ENCODE measurements at places on chromosomes 5 and 9. TPM values are rescaled to one million over a fixed set of nuclear protein-coding genes. Genes with fewer than 3 reads are reported as not detected.

GRCh38 chr9:3880851-3881250 is 355.1 kb upstream of the RFX3 start:
- no peak for DNase-seq

DNA sequence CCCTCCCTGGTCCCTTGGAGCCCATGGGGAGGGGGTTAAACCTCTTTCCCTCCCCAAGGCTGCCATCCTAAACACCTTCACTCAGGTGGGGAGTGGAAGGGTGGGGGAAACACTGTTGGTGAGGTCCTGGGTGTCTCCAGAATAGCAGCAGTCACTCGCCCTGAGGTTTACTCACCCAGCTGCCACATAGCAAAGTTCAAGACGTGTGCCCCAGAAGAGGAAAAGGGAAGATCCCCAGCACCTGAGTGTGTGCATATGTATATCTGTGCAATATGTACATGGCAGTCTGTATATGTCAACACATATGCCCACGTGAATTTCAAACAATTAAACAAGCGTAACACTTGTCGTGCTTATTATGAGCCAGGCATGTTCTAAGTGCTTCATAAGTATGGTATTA is 31.3 kb upstream of the SMU1 start:
- DNase-seq: no peak

- DNase-seq: no peak
Measured at GRCh38 chr5:3311433-3311832, 284.2 kb upstream of the IRX1 start.

GRCh38 chr9:113946496-113947115 is 70.5 kb downstream of the ZNF618 start:
- DNase-seq: no peak

DNA sequence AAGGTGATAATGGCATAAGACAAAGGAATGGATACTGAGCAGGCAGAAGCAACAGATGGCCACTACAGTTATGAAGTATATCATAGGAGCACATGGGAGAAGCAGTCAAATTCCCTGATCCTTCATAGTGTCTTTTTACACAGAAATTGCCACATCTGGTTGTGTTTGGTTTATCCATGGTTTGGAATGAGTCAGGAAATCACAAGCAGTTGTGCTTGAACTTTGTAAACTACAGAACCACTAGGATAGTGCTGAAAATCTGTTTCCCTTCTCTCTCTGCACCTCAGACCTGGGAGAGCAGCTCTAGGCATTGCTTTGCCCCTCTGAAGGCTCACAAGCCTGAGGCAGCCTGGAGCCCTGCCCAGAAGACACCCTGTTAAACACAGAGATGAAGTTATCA is 134.0 kb downstream of the DMRT2 start:
- DNase-seq: no peak

- DNase-seq: no peak
Measured at GRCh38 chr5:167947306-167947705, 344.1 kb upstream of the WWC1 start.

DNA sequence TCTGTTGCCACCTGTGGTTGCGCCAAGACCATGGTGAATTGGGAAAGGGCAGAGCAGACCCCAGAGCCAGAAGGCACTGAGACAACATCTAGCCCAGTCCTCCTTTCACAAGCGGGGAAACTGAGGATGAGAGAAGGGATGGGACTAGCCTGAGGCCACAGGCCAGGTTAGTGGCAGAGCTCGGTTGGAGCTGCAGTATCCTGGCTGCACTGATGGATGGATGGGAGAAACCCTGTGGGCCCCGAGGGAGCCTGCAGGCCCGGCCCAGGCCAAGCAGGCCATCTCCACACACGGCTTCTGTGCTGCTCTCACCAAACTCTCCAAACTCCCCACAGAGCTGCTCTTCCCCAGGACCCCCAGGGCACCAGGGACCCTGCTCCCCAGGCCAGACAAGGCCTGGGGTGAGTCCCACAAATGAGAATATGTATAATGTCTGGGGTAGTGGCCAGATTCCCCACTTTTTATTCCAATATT is 60.2 kb downstream of the TSTD2 start:
- DNase-seq: no peak

- no peak for DNase-seq
Measured at GRCh38 chr5:157193699-157194424, 13.2 kb downstream of the ITK start.

DNA sequence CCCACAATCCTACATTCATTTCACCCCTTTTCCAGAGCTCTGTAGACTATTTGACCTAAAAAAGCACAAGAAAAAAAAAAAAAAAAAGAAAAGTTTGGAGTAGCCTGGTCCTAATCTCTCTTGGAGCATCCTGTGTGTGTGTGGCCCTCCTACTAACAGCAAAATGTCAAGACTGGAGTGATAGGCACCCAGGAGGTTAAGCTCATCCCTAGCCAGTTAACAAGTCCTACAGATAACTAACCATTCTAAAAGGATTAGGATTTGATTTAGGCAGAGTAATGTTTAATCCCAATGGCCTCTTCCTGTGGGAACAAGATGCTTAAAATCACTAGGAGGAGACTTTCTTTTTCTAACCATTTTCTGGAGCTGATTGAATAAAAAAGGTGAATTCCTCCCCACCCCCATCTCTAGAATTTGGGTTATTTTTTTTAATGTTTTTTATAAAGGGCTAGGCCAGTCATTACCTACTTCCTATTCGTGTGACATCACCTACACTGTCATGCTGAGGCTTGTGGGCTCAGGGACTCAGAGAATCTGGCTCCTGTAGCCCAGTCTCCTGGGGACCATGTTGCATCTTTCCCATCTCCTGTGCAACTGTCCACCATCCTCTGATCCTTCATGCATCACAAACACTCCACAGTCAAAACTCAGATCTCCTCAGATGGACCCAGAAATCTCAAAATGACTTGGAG is 43.2 kb upstream of the NR3C1 start:
- DNase-seq: no peak

GRCh38 chr9:16202914-16203728 is 650.3 kb downstream of the CCDC171 start:
- DNase-seq: no peak

LCN15 gene
- total RNA-seq: not detected

CAVIN4 gene
- 1.4 TPM for total RNA-seq

DNA sequence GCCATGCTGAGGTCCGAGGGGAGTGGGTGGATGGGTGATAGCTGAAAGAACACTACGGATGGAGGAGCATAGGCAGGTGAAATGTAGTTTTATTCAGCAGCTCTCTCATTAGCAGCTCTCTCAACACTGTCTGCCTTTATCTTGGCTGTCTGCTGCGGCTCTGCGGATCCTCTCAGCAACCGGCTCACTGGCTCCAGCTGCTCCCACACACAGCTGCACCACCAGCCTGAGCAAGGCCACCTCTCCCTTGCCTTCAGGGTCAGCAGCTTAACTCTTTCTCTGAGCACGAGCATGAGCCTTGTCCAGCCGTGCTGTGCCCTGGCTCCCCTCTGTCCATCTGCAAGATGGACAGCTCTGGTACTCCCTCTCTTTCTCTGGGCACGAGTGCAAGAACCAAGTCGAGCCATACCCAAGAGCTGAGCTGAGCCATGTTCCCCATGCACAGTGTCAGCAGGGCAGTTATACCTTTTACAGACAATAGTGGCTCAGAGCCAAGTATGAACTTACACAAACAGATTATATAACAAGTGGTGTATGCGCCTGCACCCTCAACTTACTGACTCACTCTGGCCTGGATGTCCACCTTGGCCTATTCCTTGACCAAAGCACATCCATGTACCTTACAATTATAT is 108.5 kb downstream of the MACIR start:
- no peak for DNase-seq

DNA sequence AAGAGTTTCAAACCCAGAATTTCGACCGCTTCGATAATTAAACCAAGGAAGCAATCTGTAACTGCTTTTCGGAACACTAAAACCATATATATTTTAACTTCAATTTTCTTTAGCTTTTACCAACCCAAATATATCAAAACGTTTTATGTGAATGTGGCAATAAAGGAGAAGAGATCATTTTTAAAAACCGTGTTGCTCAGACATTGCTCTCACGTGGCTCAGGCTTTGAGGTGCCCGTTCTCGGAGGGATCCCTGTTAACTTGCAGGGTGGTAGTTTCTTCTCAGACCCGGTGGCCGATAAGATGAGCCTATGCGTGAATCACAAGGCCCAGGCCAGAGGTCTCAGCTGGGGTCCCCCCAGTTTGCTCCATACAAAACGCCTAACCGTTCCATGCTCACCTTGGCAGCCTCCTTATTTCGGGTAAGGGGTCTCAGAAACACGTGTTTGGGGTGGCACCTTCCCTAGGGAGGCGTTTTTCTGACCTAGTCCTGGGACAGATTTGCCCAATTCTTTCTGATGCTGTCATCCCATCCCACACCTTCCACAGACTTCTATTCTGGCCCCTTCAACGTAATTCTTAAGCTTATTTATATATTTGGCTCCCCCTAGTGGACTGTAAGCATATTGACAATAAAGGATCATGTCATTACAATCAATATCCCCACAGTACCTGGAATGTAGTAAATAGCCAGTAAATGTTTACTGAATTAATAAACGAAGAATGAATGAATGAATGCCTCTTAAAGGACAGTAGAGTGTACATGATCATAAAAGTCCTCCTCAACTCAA is 48.1 kb downstream of the THBS4 start:
- DNase-seq: no peak

- DNase-seq: no peak
Measured at GRCh38 chr9:133144904-133145851, 18.5 kb downstream of the GBGT1 start.

DNA sequence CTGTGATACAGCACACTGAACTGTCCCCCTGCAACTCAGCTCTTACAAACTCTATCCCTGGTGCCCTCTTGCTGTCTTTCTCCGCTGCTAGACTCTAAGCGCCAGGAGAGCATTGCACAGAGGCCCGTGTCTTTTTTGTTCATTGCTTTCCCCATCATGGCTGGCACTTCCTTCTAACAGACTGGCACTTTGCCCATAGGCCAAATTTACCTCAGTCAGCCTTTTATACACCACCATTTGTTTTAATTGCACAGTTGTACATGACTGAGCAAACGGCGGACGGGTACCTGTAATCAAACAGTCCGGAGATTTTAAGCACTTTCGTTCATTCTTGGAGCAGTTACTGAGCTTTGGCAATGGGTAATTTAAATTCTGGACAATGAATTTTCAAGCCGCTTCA is 102.2 kb upstream of the CLINT1 start:
- no peak for DNase-seq

- DNase-seq: no peak
Measured at GRCh38 chr9:135474915-135475314, 4.7 kb upstream of the PPP1R26 start.

ZNF618 gene
- 15.8 TPM for total RNA-seq

GRCh38 chr5:139141446-139142204 is 56.5 kb downstream of the SIL1 start:
- peak; percentile 47 for DNase-seq

DNA sequence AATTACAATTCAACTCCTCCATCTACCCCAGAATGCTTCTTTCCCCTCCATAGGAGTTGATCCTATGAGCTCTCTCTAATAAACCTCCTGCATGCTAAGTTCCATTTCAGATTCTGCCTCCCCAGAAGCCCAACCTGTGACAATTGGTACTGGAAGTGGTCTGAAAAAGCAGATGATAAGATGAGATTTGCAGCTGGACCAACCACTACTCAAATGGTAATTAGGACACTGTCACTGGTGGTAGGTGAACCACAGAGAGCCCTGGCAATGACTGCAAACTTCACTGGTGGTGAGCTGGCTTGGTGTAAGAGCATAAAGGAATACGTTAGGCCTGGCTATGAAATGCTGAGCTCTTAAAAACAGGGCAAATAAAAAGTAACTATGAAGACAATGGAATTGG is 112.6 kb downstream of the ESM1 start:
- no peak for DNase-seq

GRCh38 chr9:95157481-95158151 is 159.9 kb downstream of the FANCC start:
- no peak for DNase-seq

LECT2 gene
- not detected for total RNA-seq
